ENCODE measurements at places on chromosomes 2 and 18. TPM values are rescaled to one million over a fixed set of nuclear protein-coding genes. Genes with fewer than 3 reads are reported as not detected.

The CXCR1 gene
- total RNA-seq = not detected

DNA sequence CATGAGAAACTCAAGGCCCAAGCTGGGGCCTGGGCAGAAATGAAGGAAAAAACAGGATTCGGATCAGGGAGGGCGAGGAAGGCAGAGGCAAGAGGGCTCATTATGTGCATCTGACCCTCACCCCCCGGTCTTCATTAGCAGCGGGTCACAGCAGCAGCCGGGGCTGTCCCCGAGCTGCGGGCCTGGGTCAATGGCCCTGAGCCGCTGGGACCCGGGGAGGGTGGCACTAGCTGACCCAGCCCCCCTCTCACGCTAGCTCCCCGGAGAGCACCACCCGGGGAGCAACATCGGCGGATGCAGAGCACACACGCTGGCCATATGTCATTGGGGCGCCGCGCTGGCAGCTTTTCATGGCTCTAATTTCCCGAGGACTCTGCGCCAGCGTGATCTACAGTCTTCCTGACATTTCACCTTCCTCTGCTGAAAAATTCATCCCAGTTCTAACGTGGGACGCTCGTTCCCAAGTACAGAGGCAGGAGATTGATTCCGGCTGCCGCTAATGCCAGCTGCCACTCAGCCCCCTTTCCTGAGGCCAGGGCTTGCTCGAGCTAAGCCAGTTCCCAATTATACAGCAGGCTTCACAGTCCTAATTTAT lies 63.7 kb downstream of the EIPR1 start:
- no peak for DNase-seq

DNA sequence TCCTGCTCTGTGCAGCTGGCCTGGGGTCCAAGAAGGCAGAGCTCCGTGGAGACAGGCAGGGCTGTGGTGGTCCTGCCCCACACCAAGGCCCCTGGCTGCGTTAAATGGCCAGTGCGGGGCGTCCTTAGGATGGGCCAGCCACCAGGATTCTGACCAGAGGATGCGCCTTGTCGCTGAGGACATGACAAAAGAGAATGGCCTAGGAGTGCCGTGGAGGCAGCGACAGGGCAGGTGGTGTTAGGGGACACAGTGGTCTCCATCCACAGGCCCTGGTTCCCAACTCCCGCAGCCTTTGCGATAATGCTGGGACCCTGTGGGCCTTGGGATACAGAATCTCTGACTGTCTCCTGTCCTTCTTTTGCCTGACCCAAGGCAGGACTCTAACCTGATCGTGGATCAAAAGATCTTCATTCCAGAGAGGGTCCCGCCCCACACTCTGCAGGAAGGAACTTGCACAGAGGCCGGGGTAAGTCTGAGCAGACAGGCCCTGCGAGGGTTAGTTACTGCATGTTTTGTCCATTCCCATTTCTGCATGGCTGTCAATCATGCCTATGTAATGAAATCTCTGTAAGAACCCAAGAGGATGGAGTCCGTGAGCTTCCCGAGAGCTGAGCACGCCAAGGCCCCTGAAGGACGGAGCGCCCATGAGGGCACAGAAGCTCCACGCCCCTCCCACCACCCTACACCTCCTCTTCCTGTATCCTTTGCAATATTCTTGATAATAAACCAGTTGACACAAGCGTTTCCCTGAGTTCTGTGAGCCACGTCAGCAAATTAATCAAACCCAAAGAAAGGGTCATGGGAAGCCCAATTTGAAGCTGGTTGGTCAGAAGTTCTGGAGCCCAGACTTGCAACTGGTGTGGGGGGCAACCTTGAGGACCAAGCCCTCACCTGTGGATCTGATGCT lies 251.5 kb upstream of the SALL3 start:
- DNase-seq = no peak

GRCh38 chr2:162075689-162076132 lies 1.7 kb upstream of the DPP4 start:
- DNase-seq = no peak

DNA sequence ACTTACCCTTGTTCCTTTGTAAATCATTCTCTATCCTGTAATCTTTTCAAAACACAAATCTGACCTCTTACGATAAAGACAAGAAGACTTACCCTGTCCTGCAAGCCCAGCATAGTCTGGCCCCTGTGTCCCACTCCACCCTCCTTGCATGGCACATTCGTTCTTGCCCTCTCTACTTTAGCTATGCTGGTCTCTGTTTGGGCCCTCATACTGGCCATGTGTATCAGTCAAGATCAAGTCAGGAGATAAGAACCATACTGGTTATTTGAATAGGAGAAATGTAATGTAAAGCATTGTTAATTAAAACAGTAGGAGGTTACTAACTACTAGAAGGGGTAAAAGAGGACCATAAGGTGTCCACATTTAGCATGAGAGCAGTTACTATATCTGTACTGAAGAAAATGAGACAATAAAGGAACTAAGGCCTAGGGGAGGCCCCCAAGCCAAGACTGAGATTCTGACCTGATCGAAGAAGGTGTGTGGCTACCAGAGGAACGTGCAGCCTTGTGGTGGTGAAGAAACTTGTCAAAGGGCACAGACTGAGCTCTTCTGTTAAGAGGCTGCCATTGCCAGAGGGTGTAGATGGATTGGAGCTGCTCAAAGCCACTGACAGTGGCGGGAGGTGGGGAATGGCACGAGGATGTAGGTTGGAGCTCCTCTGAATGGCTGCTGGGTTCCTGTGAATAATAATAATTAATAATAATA lies 80.8 kb downstream of the KCTD18 start:
- DNase-seq = no peak

DNA sequence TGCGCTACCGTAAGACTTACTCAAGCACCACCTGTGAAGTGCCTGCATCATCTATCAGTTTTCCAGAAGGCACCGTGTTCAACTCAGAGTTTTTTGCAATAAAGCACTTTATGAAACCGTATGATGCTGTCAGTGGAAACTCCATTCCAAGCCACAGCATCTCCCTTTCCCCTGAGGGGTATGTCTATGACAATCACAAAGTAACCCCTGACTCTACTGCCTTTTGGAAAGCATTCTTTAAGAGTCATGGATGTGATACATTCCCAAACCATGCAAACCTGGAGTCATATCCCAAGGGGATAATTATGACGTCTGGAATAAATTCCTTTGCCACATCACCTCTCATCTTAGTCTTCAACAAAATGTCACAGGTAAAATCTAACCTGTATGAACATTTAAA lies 39.2 kb downstream of the UNC50 start:
- DNase-seq = peak; percentile 21

DNA sequence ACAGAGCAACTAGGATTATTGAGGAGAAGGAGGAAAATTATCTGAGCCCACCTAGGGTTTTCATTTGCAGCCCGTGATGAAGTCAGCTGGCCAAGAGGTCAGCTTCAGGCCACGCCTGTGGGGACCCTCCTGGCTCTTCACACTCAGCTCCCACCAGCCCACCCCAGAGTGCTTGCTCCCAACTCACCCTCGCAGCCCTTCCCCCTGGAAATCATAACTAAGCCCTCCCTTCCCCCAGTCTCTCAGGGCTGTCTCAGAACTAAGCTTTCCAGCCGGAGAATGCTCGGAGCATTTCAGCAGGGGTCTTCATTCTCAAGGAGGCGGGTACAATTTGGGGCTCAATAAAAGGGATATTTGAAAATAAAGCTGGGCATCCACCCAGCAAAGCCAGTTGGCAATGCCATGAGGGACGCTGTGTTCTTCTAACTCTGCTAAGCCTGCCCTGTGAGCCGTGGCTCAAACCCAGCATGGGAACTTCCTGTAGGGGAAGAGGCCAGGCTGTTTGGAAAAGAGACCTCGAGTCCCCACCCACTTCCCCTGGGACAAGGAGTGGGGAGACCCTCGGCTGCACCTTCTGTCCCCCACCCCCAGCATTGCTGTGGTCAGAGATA lies 194.9 kb downstream of the CTIF start:
- no peak for DNase-seq
